T follicular helper cell (primary cell): ENCODE measurements at places on chromosomes 16 and 17.

DNA sequence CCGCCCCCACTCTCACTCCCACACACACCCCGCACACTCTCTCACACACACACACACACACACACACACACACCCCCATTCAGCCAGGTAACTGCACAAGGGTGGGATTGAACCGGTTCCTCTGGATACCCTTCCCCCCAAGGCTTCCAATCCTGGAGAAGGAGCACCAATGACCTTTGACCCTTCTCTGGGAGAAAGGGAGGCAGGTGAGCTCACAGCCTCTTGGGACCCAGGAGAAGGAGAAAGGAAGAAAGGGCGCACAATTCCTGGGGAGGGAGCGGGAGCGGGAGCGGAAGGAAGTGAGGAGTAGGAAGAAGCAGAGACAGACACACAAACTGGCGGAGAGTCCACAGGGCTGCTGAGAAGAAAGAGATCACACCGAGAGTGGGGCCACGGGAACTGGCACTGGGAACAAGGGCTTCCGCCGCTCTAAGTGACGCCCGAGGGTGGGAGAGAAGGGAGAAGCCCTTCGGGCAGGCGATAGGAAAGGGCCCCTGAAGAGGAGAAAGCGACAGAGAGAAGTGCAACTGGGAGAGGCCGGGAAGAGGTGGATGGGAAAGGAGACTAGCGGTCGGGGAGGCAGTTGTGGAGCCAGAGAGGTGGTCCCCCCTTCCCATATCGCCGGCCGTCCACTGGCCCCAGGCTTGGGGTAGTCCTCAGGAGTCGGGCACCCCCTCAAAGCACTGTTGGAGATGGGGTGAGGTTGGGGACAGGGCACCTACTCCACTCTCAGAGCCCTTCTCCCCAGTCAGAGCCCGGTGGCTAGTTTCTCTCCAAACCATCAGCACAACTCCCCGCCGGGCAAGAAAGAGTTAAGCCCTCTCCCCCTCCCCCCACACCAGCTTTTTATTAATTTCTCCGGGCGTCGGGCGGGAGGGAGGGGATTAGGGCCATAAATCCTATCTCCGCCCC, 1.3 kb downstream of the SAMD14 start:
- no peak for DNase-seq

DNA sequence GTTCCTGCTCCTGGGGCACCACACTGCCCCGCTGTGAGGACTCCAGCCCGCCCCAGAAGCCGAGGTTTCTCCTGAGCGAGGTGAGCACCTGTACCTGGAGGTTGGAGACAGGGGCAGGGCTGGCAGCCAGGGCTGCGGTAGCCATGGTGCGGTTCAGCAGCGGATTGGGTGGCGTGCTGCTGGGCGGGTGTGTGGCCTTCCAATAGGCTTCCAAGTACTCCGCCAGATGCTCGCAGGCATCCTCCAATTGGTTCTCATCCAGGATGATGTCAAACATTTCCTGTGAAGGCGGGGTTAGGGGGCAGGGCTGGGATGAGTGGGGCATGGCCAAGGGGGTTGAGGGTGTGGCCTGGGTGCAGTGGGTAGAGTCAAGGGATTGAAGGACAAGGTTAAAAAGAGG, 11.3 kb upstream of the ARL5C start:
- DNase-seq = no peak

DNA sequence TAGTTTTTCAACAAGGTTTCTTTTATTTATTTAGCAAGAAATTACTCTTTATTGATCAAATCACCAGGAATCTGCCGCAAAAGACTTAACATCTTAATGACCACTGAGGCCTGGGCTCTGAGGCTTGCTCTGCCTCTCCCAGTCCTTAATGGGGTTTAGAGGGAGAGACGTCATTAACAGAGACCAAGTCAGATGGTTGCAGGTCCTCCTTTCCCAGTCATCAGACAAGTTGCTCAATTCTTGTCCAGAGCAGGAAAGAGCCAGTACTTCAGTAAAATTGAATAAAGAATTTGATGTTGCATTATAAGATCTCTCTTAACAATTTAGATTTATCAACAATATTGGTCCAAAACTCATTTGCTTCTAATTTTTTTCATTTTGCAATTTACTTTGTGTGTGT, 2.0 kb downstream of the SEPHS2 start:
- no peak for DNase-seq

- DNase-seq = no peak
These were observed 3.8 kb upstream of the TLCD2 start for GRCh38 chr17:1713878-1714426.

GRCh38 chr17:30541802-30542201, 64.6 kb downstream of the GOSR1 start:
- no peak for DNase-seq
